ENCODE measurements at places on chromosomes 13 and 19.
A peak's percentile ranks its signal among the peaks of the same experiment; 100 is the strongest.

DNA sequence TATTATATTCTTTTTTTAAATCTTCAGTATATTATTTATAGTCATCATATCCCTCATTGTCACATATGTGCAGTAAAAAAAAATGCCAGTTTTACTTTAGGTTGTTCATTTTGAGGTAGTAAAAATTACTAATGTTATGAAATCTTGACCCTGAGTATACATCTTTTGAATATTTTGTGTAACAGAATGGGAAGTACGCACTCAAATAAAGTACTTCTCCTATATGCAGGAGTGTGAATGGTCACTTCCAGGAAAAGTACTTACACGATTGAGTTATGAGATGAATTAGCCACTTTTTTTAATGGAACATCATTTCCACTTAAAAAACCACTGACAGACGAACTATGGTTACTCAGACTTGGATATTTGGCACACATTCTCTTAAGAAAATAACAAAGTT is 58.5 kb downstream of the C13orf42 start:
- DNase-seq: no peak

DNA sequence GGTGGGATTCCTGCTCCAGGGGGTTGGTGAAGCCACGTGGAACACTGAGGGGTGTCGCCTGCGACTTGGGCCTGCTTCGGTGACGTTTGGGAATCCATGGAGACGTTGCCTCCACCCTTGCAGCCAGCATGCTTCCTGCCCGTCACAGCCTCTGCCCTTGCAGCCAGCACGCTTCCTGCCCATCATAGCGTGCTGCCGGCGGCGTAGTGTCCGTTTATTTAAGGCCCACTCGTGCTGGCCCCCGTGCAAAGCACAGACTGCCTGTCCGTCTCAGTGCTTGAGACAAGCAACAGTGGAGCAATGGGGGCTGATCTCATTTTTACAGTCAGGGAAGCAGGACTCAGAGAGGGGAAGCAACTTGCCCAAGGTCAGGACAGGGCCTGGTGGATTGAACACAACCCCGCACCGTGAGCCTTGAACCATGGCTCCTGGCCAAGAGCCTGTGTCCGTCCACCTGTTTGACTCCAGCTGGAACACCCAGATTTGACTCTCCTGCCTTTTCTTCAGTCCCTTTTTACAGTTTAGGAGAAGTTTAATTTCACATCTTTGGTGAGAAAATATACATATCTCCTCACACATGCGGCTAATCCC is 149.6 kb downstream of the TEX29 start:
- no peak for DNase-seq

DNA sequence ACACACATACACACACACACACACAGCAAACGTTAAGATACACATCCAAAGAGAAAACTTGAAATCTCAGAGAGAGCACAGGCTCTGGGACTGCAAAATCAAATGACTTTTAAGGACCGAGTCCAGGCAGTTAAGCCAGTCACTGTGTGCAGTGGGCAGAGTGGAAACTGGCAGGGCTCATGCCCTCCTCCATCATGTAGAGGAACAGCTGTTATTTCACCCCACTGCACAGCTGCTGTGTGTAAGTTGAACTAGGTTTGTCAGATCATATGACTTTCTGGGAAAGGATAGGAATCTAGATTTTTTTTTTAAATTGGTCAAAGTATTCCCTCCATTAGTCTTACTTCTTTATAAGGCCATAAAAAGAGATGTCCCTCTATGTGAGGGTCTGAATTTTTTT is 1002.1 kb downstream of the UQCRFS1 start:
- no peak for DNase-seq

DNA sequence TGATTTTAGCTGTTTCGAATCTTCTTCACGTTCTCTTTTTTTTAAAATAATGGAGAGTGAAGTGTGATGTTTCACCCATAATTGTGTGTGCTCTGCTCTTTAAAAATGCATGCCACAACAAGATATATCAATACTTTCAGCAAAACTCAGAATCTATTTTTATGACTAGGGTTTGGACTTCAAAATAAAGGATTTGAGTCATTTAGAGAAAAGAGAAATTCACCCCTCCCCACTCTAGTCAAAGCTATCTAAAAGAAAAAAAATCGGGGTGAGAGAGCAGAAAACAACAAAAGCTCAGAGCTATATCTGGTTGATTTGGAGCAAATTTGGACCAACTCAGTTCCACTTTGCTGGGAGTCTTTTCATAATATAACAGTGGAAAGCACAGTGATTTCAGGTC is 244.5 kb downstream of the DNAJC15 start:
- DNase-seq: no peak

DNA sequence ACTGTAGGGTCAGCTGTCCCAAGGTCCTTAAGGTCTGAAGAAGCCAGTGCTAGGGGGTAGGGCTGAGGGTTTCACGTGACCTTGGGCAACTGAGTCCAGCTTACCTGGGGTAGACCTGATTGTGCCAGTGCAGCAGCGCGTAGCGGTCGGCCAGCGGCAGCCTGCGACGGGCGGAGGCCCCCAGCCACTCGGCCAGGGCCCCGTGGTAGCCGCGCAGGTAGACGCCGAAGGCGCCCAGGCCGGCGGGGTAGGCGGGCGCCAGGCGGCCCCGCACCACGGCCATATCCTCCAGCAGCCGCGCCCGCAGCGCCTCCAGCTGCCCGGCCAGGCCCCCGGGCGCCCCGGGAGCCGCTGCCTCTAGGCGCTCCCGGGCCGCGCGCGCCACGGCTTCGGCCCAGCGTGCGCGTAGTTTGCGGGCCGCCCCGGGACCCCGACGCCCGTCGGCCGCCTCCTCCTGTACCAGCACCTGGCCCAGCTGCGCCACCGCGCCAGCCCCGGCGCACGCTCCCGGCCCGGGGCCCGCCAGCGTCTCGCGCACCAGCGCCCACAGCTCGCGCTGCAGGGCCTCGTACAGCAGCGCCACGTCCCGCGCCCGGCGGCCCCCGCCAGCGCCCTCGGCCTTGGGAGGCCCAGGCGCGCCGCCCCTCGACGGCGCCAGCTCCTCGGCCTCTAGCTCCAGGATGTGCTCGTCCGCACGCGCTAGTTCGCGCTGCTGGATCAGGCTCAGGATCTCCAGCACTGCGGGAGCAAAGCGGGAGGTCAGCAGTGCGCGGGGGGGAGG is 10.9 kb downstream of the EXOC3L2 start:
- no peak for DNase-seq

- DNase-seq: no peak
Observed at GRCh38 chr19:42508892-42509444, 19.3 kb downstream of the CEACAM1 start.

DNA sequence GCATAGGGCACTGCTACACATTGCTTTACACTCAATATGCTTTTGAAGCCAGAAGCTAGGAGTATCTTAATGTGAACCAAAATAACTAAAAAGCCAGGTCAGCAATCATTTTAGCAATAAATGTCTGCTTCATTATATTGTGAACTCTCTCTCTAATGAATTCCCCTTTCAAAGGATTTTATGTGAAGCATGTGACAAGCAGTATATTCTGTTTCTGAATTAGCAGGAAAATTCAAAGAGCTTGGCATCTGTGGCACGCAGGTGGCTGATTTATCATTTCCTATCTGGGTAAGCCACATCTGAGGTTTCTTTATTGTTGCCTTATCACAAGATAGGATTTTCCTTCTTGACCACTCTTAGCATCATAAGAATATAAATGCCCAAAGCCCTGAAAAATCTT is 56.8 kb upstream of the KLF12 start:
- no peak for DNase-seq

- DNase-seq: no peak
Observed at GRCh38 chr19:16340092-16340491, 15.5 kb downstream of the KLF2 start.

DNA sequence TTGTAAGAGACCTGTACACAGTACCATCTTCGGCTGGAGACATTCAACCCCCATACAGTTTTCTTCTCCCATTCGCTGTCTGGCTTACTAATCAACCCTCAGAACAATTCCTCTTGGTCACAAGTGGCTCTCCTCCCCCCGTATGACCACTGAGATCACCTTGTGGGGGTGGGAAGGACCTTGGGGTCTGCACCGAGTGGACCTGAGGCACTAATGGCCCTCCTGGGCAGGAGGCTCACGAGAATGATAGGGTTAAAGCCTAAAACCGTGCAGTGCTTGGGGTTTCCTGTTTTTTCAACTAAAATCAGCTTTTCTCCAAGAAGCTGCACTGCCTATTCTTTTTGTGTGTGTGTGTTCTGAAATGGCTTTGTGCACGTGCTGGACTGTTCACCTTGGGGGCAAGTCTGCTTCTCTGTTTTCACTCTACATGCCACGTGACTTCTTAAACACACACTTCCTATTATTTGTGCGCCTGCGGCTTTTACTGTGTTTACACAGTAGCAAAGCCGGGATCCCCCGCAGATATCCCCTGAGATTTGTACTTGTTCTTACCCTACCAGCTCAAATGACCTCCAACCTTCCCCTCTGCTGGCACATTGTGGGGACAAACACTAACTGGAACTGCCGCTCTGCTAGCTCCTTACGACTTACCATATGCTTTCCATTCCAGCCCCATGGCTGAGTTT is 12.3 kb downstream of the RBM26 start:
- peak; percentile 96 for DNase-seq

GRCh38 chr13:51286135-51287002 is 53.1 kb upstream of the SERPINE3 start:
- peak; percentile 77 for DNase-seq

GRCh38 chr19:15199661-15200552 is 888 bp downstream of the NOTCH3 start:
- DNase-seq: no peak

GRCh38 chr19:50952910-50953309 is at the start of gene KLK5:
TSS of gene KLK5 (minus strand) at chr19:50953038. CDS start at chr19:50952657, 381 bp downstream.
- no peak for DNase-seq

DNA sequence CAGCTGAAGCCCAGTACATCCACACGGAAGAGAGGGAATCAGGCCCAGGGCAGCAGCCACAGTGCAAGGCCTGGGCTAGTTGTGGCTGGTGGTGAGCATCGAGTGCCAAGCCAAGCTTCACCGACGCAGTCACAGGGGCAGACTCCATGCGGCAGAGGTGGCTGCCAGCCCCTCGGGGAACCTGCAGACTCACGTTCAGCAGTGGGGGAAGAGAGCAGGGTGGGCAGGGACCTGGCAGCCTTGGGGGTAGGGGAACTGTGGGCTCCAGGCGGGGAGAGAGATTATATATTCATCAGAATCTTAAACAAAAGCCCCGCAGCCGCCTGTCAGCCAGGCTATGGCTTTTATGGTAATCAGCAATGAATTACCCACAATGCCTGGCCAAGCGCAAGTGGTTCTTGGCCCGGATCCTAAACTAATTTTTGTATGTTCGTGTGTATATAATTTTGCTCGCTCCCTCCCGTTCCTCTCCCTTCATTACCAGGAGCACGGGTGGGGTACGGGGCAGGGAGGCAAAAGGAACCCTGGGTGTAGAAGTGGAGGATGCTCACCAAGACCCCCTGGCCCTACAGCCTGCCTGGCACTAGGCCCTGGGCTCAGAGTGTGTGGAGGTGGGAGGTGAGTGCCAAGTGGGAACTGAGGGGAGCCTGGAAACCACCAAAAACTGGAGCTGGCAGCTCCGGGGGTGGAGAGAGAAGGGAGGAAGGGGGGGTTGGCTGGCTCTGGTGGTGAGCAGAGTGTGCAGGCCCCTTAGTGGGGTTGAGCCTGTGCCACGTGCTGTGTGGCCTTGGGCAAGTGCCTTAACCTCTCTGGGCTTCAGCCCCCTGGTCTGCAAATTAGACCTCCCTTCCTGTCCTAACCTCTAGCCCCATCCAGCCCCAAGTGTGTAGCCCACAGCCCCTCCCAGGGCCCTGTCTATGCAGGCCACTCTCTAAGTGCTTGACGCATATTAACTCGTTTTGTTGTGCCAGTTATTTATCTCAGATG is 31.9 kb downstream of the PTPRS start:
- peak; percentile 33 for DNase-seq

- DNase-seq: peak; percentile 37
Observed at GRCh38 chr13:46071590-46072249, 19.2 kb upstream of the ZC3H13 start.

- no peak for DNase-seq
Observed at GRCh38 chr19:609004-609346, 19.3 kb downstream of the HCN2 start.

GRCh38 chr13:113146750-113147149 is 11.7 kb upstream of the PROZ start:
- no peak for DNase-seq

- no peak for DNase-seq
Observed at GRCh38 chr13:42494157-42494556, 79.8 kb upstream of the TNFSF11 start.

DNA sequence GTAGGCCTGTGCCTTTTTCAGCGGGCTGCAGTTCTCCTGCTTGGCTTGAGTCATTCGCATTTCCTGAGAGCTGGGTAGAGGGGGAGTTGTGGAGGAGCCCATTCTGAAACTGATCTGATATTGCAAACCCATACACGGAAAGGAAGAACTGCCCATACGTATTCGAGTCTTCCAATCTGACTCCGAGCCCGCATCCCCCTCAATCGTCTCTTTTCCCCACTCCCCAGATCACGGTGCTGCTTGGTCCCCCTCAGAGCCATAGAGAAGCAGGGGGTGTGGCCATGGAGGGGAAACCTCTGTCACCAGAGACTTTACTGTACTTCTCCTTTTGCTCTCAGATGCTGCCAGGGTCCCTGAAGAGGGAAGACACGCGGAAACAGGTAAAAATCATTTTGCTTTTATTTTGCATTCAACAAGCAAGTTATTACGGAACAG is at the start of gene CD22:
Gene CD22 (plus strand): TSS at position 337 of the 435 bp plus-strand sequence. CDS start 2,854 bp downstream, outside the sequence.
- DNase-seq: peak; percentile 44

- DNase-seq: peak; percentile 99
Observed at GRCh38 chr19:48646001-48646721, at the start of gene CA11. TSS of gene CA11 (minus strand) at chr19:48646187. CDS start at chr19:48645632, 555 bp downstream.

GRCh38 chr19:55647732-55648584 is at the start of gene CCDC106:
TSS of gene CCDC106 (plus strand) at chr19:55648212. CDS start at chr19:55649047, 835 bp downstream.
- peak; percentile 65 for DNase-seq

GRCh38 chr19:44447916-44448674 is at the start of gene ZNF229:
TSS of gene ZNF229 (minus strand) at chr19:44448472. CDS start at chr19:44442847, 5,625 bp downstream.
- no peak for DNase-seq

DNA sequence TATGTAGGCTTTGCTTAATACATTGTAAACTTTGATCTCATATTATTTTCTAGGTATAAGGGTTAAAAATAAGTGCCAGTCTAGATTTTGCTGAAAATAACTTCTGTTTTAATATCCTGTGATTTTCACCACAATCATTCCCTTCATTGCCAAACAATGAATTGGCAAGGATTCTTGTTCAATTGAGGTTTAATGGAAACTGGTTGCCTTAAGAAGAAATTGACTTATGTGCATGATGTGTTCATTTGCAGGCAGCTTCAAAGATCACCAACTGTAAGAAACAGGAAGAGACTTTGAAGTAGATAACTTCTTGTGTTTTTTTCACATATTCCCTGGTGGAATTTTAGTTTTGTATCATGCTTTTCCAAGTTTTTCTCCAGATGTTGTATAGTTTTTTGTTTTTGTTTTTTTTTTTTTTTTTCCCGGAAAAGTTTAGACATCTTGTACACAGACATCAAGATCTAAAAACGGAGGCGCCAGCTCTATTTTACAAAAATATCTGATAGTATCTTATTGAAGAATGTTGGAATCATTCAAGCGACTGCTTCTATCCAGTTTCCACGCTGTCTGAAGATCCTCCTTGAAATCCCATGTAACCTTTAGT is 108.3 kb downstream of the POSTN start:
- no peak for DNase-seq

DNA sequence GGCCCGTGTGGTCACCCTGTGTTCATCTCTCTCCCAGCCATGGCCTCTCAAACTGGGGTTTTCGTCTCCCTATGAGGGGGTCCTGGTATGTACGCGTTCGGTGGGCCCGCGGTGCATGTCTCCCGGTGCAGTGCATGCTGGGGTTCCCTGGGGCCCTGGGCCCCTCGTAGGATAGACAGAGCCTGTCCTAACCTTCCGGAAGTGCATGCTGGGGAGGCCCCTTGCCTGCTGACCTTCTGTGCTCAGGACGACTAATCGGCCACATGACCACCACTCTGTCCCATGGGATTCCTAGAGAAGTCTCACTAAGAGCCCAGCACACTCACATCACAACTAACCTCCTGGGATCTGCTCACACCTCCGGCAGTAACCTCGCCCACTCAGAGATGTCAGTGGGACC is 4.9 kb upstream of the USE1 start:
- no peak for DNase-seq

Data from NB4 (cell line).